GF-D8 (cell line): ENCODE measurements at places on chromosomes 2 and 18.

GRCh38 chr2:99715956-99716355 lies 226.1 kb upstream of the REV1 start:
- no peak for DNase-seq

DNA sequence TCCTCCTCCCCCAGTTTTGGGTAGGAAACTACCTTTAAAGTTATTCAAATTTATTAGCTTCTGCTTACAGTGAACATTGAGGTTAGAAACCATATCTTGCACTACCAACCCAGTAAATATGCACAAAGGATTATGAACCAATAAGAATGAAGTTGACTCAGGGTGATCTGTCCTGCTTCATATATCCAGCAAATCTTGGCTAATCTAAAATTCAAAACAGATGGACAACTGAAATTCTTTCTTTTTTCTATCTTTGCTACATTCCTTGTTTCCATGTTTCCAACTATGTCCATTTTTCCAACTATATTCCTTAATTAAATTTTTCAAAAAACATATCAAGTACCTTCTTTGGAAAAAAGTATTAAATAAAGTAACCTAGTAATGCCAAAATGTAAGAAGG lies 149.3 kb downstream of the FAM124B start:
- DNase-seq: no peak

GRCh38 chr2:64008434-64009009 lies 10.7 kb downstream of the VPS54 start:
- DNase-seq: no peak

DNA sequence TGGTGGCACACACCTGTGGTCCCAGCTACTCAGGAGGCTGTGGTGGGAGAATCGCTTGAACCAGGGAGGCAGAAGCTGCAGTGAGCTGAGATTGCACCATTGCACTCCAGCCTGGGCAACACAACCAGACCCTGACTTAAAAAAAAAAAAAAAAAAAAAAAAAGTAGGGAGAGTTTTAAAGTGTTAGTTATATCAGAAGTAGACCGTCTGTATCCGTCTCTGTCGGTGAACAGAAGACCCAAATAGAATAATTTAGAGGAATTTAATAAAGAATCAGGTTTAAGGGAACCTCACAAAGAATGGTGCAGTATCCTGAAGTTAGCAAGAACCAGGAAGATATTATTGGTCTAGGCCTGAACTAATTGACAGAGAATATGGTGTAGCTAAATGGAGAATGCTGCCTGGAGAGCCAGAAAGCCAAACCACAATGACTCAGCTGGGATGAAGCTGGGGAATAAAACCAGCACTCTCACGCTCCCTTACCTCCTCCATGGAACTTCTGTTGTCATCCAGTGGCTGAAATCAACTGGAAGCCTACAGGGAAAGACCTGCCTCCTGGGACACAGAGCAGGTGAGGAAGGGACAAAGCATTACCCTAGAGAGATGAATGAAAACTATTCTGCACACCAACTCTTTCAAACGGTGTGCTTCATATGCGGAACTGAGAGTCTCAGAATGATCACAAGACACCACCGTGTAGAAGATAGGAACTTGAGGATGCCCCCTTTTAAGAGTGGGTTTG lies 39.1 kb upstream of the PLEKHM3 start:
- DNase-seq: peak; percentile 39

DNA sequence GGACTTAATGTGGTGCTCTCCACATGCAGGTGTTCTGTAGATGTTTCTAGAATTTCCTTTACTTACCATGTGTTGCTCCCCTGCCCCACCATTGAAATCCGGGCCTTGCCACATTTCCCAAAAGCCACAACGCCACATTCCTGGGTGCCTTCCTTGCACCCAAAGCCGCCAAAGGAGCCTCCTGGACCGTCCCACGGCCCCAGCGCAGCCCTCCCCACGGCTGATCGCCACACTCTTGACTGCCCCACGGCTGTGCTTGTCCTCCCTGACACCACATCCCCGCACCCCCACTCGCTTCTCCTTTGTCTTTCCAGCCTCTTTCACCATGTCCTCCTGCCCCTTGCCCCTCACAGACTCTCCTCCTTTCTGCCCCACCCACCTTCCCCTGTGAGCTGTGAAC lies 40.2 kb upstream of the CHMP1B start:
- DNase-seq: no peak

- no peak for DNase-seq
These were observed 81.2 kb upstream of the CYRIA start for GRCh38 chr2:16746833-16747232.

DNA sequence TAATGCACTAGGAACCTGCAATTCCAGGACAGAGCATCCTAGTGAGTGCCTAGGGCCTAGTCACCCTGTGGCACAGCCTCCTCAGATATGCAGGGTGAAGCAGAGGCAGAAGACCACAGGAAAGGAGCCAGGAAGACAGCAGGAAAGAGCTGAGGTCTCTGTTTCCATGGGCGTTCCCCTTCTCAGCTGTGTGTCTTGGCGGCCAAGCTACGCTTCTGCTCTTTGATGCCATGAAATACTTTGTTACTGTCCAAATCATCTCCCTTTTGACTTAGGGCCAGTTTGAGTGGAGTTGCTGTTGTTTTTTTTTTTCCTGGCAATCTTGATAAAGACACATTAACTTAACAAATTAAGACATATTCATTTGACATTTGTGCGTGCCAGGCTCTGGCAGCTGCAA lies 67.3 kb downstream of the APOB start:
- DNase-seq: no peak

DNA sequence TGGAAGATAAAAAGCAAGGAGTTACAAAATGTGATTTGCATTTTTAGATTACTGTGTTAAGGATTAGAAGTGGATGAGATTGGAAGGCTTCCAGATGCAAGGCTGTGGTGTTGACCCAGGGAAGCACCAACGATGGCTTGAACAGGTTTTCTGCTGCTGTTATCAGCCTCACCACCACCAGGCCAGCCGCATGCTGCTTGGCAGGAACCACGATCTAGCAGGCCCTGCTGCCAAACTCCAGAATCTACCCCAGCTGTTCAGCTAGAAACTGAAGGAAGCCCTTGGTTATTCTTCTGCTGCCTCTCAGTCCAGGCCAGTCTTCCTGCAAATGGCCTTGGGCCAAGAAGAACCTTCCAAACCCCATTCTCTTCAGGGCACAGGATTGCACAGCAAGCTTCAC lies 133.9 kb downstream of the MTCL1 start:
- no peak for DNase-seq

DNA sequence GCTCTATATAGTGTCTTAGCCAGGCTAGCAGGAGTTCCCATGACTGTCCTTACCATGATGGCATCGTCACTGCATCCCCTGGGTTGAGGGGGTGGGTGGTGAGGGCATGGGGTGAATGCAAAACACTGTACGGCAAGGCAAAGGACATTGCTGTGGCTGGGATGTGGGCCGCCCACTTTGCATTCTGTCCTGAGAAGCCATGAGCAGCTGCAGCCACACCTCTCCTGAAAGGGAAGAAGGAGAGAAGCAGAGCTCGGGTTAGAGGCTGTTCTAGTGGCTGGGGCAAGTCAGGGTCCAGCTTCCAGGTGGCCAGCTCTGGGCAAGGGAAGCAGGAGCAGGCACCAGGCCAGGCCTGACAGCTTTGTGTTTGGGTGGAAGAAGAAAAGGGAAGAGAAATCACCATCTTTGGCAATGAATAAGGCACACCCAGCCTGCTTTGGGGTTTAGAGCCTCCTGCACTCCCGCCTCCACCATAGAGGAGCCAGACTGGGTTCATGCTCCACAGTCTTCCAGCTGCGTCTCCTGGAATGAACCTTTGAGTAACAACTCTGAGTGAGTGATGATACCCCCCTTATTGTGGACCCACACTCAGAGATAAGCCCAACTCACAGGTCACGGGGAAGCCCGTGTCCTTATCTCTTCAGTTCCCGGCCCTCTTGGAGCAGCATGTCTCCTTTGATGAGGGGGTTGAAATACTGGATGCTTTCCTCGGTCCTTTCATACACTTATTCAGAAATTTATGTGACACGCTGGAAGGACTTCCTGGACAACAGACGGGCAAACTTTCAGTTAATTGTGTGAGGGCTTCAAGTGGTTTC lies 63.4 kb downstream of the INPP4A start:
- no peak for DNase-seq

DNA sequence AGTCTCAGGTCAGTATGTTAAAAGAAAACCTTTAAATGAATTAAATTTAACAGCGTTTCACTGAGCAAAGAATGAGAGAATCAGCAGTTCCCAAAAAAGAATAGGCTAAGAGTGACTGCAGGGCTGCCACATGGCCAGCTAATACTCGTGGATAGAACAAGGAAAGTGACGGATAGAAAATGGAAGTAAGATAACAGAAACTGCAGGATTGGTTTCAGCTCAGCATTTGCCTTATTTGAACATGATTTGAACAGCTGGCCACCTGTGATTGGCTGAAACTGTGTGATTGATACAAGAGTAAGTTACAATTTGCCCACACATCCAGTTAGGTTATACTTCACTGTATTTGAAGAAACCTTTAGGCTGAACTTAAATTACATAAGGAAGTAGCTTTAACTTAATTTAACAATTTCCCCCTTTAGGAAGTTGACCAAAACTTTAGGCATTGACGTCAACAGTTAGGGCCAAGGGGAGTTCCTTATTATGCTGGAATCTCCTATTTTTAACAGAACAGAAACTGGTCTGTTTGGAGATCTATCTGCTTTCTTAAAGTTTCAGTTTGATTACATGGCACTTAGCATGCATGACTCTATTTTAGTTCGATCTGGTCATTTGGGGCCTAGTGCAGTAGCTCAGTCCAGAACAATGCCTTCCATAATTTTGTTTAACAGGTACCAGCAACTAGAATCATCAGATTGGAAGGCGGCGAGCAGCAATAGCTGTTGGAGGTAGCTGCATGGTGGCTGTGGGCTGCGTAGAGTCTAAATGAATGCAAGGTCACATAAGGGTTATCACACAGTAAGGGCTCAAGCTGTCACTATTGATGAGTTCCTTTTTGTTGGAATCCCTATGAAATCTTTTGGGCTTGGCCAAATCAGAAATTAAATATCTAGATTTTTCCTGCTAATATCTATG lies 143.4 kb downstream of the TRIM43 start:
- no peak for DNase-seq

- DNase-seq: no peak
These were observed 117.9 kb upstream of the PELI1 start for GRCh38 chr2:64262071-64262470.

DNA sequence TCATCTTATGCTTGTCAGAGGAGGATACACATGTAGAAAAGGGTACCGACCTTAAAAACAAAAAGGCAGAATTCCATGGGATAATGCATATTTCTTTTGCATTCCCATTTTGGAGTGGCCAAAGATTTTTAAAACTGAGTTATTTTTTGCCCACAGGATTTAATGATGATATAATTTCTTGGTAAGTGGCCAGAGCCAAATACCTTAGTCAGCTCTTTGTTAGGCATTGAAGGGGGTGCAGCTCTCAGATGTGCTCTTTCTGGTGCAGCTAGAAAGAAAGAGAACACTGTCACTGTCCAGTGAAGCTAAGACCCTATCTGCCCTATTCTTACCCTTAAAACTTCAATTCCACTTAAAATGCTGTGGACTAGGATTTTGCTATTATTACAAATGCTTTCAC lies 10.8 kb downstream of the COQ10B start:
- no peak for DNase-seq

- DNase-seq: no peak
These were observed 208.3 kb downstream of the AFF3 start for GRCh38 chr2:99933894-99934650.

- DNase-seq: no peak
These were observed 524.8 kb upstream of the DSEL start for GRCh38 chr18:68041327-68041726.

GRCh38 chr18:7733642-7734041 lies 166.5 kb downstream of the PTPRM start:
- DNase-seq: no peak

- DNase-seq: no peak
These were observed 407.0 kb downstream of the SUCLG1 start for GRCh38 chr2:84052043-84052442.

DNA sequence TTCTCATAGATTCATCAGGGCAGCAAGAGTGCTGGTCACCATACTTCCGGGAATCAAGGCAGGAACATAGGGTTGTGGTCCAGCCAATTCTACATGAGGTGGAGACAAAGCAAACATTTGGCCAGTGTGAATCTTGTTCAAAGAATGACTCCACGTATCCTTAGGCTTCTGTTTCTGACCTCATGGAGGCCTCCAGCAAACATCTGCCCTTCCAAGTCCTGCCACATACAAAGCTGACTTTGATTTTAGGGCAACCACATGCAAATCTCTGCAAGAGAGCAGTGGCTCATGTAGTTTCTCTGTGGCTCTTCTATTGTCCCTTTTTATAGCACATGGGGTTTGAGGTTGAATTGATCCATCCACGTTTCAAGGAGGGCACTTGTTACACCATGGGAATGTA lies 132.1 kb upstream of the MMADHC start:
- DNase-seq: no peak

DNA sequence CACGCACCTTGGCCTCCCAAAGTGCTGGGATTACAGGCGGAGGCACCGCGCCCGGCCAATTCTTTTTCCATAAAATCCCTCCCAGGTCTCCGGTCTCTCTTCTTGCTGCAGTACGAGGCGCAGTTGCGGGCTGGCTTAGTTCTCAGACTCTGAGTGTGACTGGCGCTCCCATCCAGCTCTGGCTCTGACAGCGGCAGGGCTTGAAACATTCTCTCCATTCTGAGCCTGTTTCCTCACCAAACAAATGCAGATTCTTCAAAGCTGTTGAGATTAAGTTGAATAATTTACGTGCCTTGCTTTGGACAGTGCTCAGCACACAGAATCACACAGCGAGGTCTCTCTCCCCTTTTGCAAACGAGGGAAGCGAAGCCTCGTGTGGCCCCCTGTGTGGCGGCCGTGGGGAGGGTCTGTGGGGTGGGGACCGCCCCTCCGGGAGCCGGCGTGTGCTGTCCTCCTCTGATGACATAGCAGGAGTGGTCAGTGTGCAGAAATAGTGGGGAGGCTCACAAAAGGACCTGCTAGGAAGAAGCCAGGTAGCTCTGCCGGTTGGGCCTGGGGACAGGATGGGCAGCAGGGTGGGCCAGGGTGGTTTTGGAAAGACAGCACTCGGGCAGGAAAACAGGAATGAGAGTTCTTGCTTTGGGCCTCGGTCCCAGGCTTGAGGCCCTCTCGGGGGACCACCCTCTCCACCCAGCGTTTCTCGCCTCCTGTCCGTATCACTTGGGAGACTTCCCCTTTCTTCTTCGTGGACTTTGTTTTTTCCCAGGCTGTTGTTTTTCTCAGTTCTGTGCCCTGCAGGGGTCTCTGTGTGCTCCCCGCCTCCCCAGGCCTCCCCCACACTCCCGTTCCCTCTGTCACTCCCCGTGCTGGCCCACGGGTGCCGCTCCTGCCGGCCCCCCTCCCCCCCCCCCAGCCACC lies 75.0 kb downstream of the KCNG2 start:
- no peak for DNase-seq

GRCh38 chr2:114543236-114543766 lies 100.9 kb downstream of the DPP10 start:
- DNase-seq: peak; percentile 48

- peak; percentile 64 for DNase-seq
These were observed 62.9 kb upstream of the CTIF start for GRCh38 chr18:48475635-48476549.

- no peak for DNase-seq
These were observed 239.8 kb downstream of the HAUS1 start for GRCh38 chr18:46343931-46344372.

DNA sequence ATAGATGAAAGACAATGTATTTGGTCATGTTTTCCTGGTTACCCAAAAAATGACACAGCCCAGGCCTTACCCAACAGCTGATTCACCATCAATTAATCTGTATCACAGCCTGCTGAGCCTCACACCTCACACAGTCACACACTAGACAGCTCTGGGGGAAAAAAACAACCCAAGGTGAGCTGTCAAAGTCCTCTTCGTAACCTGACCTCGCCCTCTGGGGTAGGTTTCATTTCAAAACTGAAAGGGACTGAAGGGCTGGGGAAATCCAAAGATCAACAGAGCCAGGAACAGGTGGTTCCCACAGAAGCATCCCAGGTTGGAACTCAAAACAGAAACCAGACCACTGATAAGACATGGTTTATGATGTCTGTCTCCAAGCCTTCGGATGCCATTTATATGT lies 18.2 kb upstream of the PCBP1 start:
- DNase-seq: no peak
